ENCODE measurements at places on chromosomes 5 and 9. TPM values are rescaled to one million over a fixed set of nuclear protein-coding genes. Genes with fewer than 3 reads are reported as not detected.

Gene SLC2A6
- total RNA-seq = 17.5 TPM

Gene RLN2
- total RNA-seq = not detected

Gene LRRC14B
- not detected for total RNA-seq

Gene PCDHA13
- total RNA-seq = 0.11 TPM

Gene IFNK
- not detected for total RNA-seq

Gene INSL4
- not detected for total RNA-seq

Gene ZER1
- 34.2 TPM for total RNA-seq

Gene DMRT3
- not detected for total RNA-seq

Gene ECPAS
- total RNA-seq = 107 TPM

Gene LVRN
- not detected for total RNA-seq

Gene SLC6A19
- total RNA-seq = not detected

Gene SHC3
- 0.79 TPM for total RNA-seq

Gene NIPAL4
- not detected for total RNA-seq

Gene NR5A1
- not detected for total RNA-seq

Gene C5orf34
- 3.5 TPM for total RNA-seq

Gene PRR16
- total RNA-seq = 36.1 TPM

Gene SH3RF2
- 60.9 TPM for total RNA-seq

Gene ARAP3
- 6.3 TPM for total RNA-seq

Gene SPARC
- 3,526 TPM for total RNA-seq

Gene SNCAIP
- total RNA-seq = 0.11 TPM

Measured in placental epithelial cell (primary cell).